ENCODE measurements at places on chromosomes 2 and 18.

DNA sequence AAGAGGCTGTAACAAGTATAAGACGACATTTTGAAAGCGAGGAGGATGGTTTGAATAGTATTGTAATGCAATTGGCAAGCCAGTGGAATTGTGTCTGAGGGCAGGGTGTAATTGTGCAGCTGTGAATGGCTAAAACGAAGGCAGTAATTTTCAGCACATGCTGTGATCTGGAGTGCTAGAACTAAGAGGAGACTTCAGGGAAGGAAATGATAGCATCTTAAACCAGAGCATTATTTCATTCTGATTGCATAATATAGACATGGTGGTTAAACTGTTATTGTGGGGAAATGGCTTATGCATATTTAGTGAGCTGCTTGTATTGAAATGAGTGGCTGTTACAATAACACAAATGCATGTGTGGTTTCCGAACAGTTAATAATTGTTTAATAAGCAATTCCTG lies 36.3 kb downstream of the THSD7B start:
- DNase-seq: no peak

- DNase-seq: no peak
Observed at GRCh38 chr2:55232863-55233657, 572 bp downstream of the RPS27A start.

DNA sequence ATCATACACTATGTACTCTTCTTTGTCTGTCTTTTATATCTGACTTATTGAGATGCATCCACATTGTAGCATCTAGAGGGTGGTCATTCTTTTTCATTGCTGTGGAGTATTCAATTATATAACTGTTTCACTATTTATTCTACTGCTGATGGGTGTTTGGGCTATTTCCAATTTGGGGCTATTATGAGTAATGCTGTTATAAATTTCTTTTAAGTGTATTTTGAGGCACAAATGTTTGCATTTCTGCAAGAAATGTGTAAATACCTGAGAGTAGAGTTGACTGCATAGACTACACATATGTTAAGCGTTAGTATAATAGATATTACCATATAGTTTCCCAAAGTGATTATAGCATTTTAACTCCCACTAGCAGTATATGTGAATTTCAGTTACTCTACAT lies 26.9 kb upstream of the PPP1R1C start:
- no peak for DNase-seq

- no peak for DNase-seq
Observed at GRCh38 chr18:42582266-42582665, 533.2 kb downstream of the RIT2 start.

DNA sequence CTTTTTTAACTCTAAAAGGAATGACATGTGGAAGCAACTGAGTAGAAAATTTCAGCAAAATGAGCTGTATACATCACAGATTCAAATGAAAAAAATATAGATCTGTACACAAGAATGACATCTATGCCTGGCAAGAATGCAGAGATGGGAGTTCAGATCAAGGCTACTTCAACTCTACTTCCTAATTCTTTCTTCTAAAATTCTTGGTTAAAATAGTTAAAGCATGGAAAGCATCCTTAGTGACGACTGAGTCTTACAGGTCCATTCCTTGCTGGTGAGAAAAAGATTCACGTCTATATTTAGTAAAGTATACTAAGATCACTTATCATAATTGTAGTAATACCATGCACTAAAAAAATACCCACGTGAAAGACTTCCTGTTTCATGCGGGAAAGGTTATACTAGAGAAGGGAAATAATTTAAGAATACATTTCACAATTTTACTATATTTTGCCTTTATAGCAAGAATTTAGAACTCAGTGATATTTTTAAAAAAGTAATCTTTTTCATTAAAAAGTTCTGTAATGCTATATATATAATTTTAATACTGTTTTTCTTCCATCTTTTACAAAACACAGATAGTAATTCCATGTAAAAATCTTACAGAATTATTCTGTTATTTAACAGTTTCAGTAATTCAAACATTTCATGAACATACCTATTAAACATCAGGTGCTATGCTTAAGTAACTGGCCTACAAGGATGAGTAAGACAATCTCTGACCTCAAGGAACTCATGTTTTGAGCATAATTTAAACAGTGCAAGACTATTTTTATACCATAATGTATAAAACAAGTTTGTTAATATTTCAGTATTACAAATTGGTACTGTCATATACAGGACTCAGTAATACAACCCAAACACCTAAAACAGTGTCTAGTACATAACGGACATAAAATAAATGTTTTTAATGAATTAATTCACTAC lies 159.6 kb downstream of the BAZ2B start:
- no peak for DNase-seq

GRCh38 chr2:47346107-47346506 lies 56.8 kb upstream of the MSH2 start:
- DNase-seq: peak; percentile 57

- no peak for DNase-seq
Observed at GRCh38 chr2:100835006-100835659, 15.2 kb downstream of the NPAS2 start.

- no peak for DNase-seq
Observed at GRCh38 chr18:21391074-21391673, 149.1 kb downstream of the GREB1L start.

GRCh38 chr18:35581546-35581897 lies at the start of gene GALNT1:
Gene GALNT1 (plus strand): TSS chr18:35581740. CDS start chr18:35654663, 72,923 bp downstream.
- DNase-seq: no peak

DNA sequence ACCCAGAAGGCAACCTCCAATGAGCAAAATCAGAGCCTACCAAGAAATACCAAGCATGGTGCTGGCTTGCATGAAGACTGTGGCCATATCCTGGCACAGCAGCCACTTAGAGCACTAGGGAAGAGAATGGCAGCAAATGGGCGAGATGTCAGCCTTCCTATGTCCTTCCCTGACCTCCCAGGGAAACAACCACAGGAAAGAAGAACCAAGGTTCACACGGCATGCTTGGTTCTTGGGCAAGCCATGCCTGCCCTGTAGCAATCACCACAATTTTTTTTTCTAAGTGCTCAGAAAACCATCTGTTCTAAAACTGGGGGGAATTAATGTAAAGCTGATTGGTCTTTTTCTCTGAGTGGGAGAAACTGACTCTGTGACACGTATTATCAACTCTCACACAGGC lies 27.8 kb downstream of the GALNT14 start:
- DNase-seq: no peak

All from NCI-H510A treated with DMSO at 0.1 percent for 48 hours (cell line).